ENCODE measurements at places on chromosomes 16 and 17.
A peak's percentile ranks its signal among the peaks of the same experiment; 100 is the strongest.

GRCh38 chr16:75228143-75228976 is 9.6 kb downstream of the CTRB1 start:
- DNase-seq = no peak

GRCh38 chr16:4891097-4891885 is 44.0 kb downstream of the UBN1 start:
- DNase-seq = no peak

DNA sequence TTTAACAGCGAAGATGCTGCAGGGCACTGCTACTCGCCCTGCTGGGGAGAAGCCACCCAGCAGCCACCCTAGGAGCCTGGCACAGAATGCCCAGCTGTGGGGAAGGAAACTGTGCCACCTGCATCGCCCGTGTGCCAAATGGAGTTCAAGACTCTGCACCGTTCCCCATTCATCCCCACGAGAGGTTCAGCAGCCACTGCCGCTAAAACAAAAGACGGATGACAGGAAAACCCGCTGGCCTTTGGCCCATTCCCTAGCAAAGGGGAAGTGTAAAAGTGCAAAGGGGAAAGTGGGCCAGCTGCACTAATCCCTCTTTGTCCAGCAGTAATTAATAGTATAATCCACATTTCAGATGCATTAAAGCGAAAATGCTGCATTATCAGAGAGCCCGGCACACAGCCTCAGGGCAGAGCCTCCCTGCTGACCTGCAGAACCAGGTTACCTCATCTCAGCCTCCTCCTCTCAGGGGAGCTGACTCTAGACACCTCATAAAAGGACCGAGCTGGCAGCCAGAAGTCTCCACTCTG is 37.7 kb downstream of the ZFHX3 start:
- DNase-seq = no peak

DNA sequence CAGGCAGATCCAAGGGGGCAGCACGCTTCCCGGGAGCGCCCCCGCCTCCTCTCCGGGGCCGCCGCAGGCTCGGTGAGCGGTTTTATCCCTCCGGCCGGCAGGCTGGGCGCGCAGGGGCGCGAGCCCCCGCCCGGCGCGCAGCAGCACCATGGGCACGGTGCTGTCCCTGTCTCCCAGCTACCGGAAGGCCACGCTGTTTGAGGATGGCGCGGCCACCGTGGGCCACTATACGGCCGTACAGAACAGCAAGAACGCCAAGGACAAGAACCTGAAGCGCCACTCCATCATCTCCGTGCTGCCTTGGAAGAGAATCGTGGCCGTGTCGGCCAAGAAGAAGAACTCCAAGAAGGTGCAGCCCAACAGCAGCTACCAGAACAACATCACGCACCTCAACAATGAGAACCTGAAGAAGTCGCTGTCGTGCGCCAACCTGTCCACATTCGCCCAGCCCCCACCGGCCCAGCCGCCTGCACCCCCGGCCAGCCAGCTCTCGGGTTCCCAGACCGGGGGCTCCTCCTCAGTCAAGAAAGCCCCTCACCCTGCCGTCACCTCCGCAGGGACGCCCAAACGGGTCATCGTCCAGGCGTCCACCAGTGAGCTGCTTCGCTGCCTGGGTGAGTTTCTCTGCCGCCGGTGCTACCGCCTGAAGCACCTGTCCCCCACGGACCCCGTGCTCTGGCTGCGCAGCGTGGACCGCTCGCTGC is 832 bp downstream of the CDK5R1 start:
- DNase-seq = no peak

GRCh38 chr17:1322014-1322428 is 42.6 kb downstream of the TRARG1 start:
- no peak for DNase-seq

DNA sequence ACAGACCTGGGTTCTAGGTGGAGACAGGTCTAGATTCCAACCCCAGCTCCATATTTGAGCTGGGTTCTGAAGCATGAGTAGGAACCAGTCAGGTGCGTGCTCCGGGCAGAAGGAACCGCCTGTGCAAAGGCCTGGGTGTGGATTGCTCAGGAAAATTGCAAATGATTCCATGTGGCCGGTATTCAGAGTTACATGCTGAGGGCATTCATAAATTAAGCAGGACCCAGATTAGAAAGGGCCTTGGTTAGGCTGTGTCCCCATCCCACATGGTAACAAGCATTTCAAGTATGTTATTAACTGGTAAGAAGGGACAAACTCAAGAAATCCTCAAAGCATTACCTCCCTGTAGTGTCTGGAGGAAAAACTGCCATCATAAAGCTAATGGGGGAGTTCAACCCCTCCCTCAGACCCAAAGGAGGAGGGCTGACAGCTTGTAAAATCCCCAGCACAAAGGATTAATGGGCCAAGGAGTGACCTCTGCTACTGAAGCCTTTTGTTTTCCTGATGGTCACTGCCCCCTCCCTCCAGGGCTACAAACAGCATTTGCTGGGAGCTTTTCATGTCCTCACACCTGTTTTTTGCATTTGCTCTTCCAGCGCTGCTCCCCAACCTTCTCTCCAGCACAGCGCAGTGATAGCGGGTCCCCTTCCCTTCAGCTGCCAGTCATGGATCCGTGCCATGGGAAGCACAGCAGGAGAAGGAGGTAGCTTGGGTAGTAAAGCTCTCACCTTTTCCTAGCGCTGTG is 218.0 kb downstream of the C16orf95 start:
- DNase-seq = no peak

- DNase-seq = no peak
Observed at GRCh38 chr16:73355981-73356380, 308.1 kb upstream of the ZFHX3 start.

- DNase-seq = no peak
Observed at GRCh38 chr17:39361064-39361463, 40.4 kb downstream of the FBXL20 start.

GRCh38 chr17:35119370-35120165 is at the start of gene RAD51D:
Gene RAD51D (minus strand): TSS chr17:35119860. CDS start chr17:35119613, 247 bp downstream.
- peak; percentile 63 for DNase-seq

- DNase-seq = no peak
Observed at GRCh38 chr16:4936991-4937781, at the start of gene PPL. Gene PPL (minus strand): TSS chr16:4937148. CDS start chr16:4937045, 103 bp downstream.

- no peak for DNase-seq
Observed at GRCh38 chr16:590188-590814, 435 bp downstream of the RAB40C start.

GRCh38 chr17:72424505-72425117 is 303.8 kb downstream of the SOX9 start:
- DNase-seq = no peak

DNA sequence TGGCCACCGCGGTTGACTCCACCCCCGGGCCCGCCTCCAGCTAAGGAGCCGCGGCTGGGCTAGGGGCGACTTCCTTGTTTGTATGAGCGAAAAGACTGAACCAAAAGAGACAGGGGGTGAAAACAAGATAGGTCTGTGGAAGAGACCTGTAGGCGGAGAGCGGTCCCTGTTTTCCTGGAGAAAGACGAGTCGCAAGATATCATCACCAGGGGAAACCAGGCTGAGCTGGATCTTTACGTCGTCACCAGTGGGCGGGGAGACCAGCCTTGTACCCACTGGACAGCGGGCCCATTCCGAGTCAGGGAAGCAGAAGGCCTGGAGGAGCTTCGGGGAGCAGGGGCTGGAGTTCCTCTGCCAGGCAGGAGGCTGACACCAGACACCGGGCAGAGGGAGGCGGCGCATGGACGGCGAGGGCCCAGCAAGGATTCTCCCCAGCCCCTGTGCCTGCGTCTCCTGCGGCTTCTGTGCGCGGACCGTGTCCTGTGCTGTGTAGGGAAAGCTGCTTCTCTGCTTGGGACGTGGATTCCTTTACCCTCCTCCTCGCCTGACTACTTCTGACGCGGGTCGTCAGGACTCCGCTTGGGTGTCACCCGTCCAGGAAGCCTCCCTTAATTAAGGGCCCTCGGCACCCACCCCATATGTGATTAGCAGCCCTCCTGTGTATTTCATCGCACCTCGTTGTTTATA is 10.3 kb upstream of the ARL4D start:
- peak; percentile 85 for DNase-seq

DNA sequence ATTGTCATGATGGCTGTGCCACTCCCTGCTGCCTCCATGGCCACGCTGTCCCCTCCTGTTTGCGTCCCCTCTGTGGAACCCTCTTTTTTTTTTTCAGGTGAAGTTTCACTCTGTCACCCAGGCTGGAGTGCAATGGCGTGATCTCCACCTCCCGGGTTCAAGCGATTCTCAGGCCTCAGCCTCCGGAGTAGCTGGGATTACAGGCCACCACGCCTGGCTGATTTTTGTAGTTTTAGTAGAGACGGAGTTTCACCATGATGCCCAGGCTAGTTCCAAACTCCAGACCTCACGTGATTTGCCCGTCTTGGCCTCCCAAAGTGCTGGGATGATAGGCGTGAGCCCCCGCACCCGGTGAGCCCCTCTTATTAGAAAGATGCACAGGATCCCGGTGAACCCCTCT is 11.0 kb upstream of the UBE2I start:
- DNase-seq = no peak

DNA sequence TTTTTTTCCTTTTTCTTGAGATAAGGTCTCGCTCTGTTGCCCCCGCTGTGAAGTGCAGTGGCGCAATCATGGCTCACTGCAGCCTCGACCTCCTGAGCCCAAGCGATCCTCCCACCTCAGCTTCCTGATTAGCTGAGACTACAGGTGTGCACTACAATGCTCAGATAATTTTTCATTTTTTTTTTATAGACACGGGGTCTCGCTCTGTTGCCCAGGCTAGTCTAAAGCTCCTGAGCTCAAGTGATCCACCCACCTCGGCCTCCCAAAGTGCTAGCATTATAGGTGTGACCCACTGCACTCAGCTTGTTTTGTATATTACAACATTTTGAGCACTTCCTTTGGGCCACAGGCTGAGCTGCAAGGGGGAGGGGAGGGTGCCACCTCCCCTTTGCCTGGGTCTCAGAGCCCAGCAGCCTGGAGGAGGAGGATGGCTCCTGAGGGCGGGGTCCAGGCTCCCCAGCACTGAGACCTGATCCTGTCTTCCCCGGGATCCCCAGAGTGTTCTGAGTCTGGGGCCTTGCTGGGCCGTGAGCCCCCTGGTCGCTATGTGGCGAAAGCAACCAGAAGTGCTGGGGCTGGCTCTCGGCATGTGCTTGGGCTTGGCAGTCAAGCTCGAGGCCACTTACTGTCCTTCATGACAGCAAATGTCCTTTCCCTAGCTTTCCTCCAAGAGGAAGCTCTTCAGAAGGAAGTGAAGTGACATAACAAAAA is 8.1 kb downstream of the DEF8 start:
- DNase-seq = no peak

GRCh38 chr16:60810250-60810649 is 1226.0 kb downstream of the CDH8 start:
- no peak for DNase-seq

DNA sequence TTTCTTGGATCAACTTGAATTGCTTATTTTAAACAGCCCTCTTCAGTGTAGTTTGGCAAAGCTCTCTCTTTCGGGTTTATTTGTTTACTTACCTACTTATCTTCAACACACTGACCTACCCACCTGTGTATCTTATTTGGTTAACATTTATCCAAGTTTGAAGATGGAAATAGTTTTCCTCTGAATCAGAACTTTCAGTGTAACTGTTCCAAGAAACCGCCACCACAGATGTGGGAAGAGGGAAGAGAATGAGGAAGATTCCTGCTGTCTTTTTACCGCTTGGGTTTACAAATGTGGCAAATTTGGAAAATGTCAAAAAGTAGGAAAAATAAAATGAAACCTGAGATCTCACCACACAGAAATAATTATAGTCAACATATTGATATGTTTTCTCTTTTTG is 115.8 kb downstream of the MSI2 start:
- no peak for DNase-seq

GRCh38 chr16:17034477-17035252 is 436.1 kb downstream of the XYLT1 start:
- no peak for DNase-seq

DNA sequence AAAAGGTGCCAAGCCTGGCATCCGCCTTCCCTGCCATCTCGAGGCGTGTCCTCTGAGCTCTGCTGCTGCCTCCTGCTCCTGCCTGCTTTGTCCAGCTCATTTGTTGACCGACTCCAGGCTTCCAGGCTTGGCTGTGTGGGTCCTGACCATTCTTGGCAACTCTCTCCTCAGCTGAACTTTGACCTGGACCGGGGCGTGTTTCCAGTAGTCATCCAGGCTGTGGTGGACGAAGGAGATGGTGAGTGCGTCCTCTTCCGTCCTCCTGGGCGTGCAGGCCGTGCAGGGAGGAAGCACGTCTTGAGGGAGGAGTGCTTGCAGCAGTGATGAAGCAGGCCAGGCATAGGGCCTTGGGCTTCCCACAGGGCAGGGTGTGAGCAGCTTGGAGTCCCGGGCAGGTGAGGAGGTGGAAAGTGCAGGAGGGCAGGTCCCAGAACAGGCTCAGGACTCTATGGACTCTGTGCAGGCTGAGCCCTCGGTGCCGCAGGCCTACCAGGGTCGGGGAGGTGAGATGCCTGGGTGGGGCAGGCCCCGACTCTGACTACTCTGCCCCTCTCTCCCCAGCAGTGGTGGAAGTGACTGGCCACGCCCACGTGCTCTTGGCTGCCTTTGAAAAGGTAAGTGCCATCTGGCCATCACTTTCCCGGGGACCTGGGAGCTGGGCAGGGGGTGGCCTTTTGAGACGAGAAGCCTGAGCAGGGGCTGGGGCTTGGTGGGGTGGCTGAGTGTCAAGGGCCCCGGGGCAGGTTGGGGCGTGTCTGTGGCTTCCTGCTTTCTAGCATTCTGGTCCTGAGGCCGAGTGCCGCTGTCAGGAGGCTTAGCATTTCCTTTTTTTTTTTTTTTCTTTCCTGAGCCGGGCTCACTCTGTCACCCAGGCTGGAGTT is 28.6 kb upstream of the NUDT16L1 start:
- DNase-seq = peak; percentile 27

DNA sequence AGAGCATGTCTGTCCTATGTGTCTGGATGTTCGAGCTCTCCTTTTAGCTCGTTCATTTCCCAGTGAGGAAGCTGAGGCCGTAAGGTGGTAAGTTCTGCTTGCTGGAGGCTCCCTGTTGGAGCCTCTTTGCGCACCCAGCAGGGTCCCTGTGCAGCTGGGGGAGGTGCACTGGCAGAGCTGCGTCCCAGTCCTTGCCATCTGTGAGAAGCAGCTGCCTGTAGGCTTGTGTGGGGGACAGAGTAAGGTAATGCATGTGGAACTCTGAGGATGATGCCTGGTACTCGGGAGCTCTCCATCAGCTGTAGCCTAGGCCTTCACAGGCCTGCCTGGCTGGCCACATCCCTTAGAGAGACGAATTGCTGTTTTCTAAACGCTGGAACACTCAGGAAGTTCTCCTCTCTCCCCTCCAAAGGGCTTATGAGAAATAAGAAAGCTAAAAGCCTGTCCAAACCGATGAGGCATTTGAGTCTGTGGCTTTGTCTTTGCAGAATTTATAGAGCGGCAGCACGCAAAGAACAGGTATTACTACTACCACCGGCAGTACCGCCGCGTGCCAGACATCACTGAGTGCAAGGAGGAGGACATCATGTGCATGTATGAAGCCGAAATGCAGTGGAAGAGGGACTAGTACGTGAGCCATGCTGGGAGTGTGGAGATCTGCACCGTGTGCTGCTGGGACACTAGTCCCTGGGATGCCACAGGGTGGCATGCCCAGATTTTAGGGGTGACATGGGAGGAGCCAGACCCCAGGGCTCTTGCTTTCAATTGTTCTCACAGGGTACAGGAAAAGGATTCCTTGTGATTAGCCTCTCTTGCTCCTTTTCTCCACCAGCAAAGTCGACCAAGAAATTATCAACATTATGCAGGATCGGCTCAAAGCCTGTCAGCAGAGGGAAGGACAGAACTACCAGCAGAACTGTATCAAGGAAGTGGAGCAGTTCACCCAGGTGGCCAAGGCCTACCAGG is 1.6 kb downstream of the NDUFB10 start:
- no peak for DNase-seq

All from activated CD4-positive, alpha-beta T cell treated with anti-CD3 and anti-CD28 coated beads for 24 hours (primary cell).